NCI-H69 (cell line): ENCODE measurements at places on chromosomes 3 and 15.
A peak's percentile ranks its signal among the peaks of the same experiment; 100 is the strongest.

DNA sequence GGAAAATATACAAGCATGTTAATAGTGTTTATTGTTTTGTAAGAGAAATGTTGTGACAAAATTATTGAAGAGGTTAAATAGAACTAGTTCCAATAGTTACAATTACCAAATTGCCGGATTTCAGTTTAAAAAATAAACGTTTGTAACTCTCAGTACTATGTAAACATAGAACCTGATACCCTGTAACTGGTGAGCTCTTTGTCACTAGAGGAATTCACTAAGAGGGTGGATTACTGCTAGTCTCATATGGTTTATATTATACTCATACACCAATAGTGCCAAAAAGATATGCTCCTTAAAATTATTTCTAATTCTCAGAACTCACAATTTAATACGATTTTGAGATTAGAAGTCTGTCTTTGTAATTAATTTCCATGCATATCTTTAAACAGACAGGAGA, 7.6 kb upstream of the GMNC start:
- DNase-seq = no peak

DNA sequence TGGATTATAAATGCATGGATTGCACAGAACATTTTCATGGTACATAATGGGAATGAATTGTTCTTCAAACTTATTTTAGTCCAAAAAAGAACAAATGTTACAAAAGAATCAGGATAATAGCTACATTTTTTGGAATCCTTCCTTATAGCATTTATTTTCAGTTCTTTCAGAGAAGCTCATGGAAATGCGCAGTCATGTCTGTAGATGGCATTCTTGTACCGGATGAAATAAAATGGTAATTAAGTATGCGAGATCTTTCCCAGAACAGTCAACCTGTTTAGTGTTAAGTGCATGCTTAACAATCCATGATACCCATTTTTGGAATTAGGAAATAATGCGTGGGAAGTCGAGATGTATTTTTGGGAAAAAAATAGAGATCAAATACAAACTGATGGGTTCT, 38.2 kb upstream of the GOLGA8B start:
- peak; percentile 67 for DNase-seq

DNA sequence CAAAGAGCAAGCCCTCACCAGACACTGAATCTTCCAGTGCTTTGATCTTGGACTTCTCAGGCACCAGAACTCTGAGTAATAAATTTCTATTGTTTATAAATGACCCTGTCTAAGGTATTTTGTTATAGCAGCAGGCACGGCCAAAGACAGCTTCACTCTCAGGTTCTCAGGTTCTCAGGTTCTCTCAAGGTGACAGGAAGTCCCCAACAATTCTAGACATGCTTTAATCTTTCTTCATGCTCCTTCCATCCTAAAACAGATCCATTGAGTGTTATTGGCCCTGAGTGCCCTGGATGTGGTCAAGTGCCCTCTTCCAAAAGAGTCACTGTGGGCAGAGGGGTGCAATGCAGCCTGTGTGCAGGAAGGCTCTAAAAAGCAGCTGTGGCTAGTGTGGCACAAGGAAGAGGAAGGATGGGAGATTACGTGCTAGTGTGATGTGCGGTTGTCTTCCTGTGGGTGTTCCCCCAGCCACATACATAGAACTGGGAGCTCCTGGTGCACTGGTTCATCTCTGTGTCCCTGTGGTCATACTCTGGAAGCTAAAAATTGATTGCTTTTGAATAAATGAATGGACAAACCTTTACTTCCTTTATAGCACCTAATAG, 11.0 kb upstream of the RAB7A start:
- DNase-seq = no peak

- DNase-seq = no peak
Measured at GRCh38 chr15:78353093-78353492, 12.9 kb downstream of the CRABP1 start.

DNA sequence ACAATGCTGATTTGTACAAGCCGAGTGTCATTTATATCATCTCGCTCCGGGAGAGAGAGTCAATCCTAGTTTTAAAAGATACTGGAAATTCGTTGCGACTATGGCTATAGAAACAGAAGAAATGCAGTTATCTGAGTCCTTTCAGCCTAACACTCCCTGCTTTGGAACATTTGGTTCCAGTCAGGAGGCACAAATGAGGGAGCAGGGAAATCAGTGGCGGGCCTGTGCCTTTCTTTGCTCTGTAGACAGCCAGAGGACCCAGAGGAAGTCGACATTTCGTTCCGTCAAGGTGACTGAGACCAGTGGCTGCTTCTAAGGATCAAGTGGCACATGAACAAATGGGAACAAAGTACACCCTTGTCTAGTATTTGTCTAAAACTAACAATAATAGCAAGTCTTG, 745 bp upstream of the RIOX2 start:
- no peak for DNase-seq

GRCh38 chr3:66998113-66998903, at the start of gene KBTBD8:
Gene KBTBD8 (plus strand): TSS chr3:66998307. CDS start chr3:66998356, 49 bp downstream.
- peak; percentile 97 for DNase-seq

DNA sequence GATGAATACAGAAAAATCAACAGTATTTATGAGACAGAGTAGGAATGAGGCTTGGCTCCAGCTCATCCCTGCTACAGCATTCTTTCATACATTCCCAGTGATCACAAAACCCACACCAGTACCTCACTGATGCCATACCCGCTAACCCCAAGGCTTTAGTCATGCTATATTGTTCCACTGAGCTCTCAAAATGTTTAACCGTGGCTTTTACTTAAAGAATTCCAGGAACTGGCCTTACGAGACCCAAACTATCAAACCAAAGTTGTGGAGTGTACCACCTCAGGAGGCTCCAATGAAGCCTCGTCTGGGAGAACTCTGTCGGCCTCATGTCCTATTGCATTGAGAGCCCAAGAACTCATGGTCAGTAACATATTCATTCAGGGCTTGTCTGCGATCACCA, 278.9 kb downstream of the ULK4 start:
- DNase-seq = no peak

- no peak for DNase-seq
Measured at GRCh38 chr3:61226166-61226686, 25.0 kb downstream of the FHIT start.

DNA sequence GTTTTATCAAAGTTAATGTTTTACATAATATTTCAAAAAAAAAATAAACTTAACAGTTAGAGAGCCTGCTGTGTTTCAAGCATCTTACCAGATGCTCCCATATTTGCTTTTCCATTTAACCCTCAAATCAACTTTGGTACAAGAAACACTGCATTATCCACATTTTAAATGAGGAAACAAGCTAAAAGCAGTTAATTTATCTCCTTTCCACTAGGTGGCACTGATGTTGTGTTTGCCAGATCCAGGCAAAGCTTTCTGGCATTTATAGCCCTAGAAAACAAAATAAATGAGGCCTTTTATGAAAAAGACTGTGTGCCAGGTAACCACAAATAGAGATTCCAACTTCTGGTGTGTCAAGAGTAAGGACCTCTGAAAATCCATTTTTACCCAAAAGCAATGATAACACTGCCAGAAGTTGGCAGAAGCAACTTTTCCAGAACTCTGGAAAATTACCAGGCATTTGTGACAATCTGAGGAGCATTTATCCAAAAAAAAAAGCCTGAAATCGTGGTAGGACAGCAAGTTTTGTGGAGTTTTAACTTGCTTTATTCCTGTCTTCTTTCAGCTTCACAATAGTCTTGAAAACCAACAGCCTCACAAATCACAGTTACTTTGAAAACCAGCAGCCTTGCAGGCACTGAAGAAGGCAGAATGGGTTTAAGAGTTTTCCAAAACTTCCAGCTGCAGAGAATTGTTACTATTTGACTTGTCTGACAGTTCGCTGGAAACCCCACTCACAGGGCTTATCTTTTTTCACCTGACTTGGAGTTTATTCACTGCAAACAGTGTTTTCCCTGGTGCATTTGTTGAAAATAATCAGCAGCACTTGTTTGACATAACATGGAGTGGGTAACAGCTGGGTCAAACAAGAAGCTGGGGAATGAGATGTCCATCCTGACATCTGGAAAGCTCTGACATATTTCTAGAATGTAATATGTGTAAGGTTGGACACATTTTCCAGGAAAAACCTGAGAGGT, 9.2 kb downstream of the FAM162A start:
- peak; percentile 44 for DNase-seq

DNA sequence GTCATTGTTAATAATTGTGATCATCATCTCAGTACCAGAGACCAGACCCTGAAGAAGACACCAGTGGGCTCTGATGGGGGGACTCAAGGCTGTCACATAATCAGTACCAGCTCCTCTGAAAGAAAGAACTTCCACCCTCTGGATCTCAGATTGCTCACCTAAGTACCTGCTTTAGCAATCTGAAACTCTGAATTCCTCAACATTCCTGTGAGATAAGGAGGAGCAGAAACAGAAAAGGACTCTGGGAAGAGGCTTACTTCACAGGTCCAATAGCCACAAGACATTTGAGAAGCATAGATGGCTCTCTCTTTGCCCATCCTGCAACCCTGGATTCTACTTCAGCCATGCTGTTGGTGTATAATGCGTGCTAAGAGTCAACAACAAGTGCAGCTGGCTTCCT, 44.0 kb upstream of the OXTR start:
- no peak for DNase-seq

- no peak for DNase-seq
Measured at GRCh38 chr15:101625980-101626379, 26.2 kb downstream of the TM2D3 start.

- DNase-seq = peak; percentile 12
Measured at GRCh38 chr3:155648013-155648591, 96.8 kb downstream of the PLCH1 start.

DNA sequence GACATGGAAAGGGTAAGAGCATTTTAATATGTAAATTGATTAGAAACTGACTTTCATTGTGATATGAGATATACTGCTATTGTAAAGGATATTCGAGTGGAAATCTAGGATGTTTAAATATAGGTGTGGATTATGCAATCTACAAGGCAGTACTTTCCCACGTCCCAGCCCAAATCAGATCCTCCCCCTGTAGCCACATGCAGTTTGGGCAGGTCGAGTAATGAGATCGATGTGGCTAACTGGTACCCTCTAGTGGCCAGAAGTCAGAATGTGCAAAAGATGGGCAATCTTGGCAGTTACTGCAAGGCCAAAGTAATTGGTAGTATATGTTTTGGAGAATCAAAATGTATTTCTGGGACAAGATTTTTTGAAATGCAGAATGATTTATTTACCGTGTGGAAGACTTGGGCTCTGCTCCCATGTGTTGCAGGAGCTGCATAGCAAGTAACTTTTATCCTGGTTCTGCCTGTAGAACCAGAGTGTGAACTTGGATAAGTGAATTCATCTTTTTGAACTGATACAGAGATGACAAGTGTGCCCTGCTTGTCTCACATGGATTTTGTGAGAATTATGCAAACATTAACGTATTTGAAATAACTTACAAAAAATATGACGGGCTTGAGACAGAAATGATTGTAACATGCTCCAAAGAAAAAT, 94.5 kb upstream of the ADAMTSL3 start:
- peak; percentile 35 for DNase-seq

GRCh38 chr15:52660192-52660591, 19.0 kb downstream of the ATOSA start:
- DNase-seq = no peak

DNA sequence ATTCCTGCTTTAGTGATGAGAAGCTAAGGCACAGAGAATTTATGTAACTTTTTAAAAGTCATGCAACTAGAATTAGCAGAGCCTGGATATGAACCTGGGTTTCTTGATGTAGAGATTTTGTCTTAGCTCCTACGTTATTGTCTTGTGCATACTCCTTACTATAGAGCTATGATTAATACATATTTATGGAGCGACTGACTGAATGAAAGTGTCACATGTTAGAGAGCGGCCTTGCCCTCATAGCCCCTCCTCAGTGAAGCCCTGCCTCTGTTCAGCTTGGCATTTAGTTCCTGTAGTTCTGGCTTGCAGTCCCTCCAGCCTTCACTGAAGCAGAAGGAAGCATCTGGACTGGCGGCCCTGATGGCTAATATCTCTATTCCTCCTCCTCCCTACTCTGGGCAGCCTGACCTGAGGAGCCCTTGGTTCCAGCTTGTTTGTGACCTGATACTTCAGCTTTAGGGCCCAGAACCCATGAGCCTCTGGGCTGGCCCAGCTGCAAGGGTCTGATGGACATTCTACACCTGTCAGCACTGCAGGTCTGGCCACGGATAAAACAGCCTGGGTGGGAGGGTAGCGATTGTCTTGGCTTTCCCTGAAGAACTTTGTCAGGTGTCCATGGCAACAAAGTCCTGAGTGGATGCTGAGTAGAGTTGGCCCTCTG, 13.4 kb upstream of the AGBL1 start:
- no peak for DNase-seq

- no peak for DNase-seq
Measured at GRCh38 chr3:28186748-28187147, 54.7 kb upstream of the CMC1 start.

DNA sequence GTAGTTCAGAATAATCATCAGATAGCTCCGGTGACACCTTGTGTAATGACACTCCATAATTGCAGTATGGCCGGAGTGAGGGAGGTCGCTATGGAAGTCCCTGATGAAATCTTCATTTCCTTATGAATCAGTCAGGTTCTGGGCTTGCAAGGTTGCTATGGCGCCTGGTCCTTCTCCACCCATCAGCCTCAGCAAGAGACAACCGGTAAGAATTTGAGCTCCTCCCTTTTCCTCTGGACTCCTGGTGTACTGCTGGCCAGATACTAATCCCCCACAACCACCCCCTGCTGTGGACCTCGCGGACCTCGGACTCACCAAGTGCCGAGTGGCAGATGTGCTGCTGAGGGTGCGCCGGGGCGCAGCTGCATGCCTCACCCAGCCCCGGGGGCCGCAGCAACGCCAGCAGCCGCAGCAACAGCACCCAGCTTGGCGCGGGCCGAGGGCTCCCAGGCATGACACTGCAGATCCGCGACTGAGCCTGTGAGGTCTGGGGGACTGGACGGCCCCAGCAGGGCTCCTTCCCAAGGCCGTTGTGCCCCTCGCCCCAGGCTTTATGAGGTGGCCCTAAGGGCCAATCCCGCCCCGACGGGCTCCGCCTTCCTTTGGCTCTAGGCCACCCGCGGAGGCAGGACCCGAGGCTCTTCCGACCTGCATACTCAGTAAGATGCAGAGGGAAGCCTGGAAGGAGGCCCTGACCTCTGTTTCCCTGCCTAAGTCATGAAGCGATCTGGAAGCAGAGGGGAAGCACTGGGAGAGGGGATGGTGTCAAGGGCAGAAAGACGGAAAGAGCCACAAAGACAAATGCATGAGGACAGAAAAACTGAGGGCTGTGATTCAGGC, at the start of gene TIMP4:
TIMP4 (minus strand) TSS at position 526 of the 840 bp plus-strand sequence; CDS start at position 454, 72 bp downstream.
- peak; percentile 80 for DNase-seq

DNA sequence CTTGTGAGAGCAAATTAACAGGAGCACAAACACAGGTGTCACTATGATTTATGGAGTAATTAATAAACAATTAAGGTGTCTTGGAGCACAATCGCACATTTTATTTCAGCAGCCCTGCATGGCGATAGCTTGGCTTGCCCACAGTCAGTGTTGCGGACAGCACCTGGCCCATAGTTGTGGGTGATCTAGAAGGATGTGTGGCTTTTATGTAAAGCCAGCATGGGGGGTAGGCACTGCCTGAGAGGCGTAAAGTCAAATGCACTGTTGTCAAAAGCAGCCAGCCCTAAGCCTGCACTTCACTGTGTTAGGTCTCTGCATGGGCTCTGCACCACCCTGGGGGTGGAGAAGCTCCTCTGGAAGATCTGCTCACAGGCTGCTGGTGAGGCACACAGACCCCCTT, 177.4 kb upstream of the PPP2R3A start:
- no peak for DNase-seq
